ELR (cell line): ENCODE measurements at places on chromosomes 7 and 10.

DNA sequence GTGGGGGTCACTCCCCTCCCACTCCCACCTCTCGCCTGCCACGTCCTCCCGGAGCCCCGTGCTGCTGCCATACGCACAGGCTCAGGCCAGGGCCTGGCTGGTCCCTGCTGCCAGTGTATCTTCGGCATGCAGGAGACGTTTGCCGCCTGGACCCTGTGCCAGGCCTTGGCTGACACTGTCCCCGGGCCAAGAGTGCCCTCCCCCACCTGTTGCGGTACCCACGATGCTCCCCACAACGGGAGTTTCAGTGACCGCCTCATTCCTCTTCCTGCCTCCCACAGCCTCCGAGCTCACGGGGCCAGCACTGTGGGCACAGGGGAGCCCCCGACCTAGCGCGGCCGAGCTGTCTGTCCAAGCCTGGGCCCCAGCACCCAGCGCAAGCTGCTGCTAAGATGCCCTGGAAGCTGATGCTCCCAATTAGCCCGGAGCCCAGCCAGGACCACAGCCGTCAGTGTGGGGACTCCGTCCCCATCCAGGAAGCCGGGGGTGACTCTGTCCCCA lies 7.4 kb downstream of the TTYH3 start:
- DNase-seq, result no peak

GRCh38 chr10:132036153-132036886 lies 29.4 kb upstream of the JAKMIP3 start:
- no peak for DNase-seq

DNA sequence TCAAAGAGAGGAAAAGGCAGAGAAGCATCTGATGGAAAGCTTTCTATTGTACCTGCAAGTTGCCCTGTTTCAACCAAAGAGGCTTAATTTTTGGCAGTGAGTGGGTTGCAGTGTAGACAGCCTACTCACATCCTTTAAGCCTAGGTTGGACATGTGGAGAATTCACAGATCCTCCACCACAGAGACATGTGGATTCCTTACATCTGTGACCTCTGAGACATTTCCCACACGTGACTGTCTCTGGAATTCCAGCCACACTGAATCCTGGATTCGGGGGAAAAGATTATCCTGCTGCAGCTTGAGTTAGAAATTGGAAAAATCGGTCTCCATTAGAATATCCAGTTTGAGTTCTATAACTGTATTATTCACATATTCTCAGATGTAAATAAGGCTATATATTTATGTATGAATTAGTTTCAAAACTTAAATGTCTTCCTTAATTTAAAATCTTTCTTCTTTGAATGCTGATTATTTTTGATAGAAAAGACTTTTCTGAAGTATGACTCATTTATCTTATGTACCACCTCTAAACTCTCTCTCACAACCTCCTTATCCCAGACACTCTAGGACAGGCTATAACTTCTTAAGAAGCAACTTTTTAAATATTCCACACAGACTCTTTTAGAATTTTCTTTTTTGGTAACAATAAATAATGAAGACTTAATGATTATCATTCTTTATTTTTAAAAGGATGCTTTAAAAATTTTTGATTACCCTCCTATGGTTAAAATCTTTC lies 123.3 kb downstream of the TWIST1 start:
- peak; percentile 80 for DNase-seq

- no peak for DNase-seq
Measured at GRCh38 chr7:66630531-66630930, 1.9 kb downstream of the KCTD7 start.

GRCh38 chr10:49080071-49080470 lies 35.3 kb downstream of the VSTM4 start:
- no peak for DNase-seq

- no peak for DNase-seq
Measured at GRCh38 chr10:123862421-123863182, 29.0 kb downstream of the CPXM2 start.

DNA sequence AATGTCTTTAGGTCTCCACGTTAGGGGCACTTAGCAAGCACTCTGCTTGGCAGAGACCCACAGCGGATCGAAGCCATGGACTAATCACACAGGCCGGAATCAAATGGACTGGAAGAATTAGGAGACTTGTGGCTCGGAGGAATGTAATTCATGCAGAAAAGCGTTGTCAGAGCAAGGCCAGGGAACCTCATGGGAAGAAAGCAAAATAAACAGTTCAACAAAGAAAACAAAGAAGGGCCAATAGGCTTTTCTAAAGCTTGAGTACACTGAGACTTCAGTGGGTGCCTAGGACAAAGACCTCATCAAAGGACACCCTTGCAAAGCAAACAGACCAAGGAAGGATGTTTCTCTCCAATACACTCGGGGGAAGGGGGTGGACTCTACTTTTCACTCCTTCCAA lies 171.1 kb downstream of the GLI3 start:
- DNase-seq, result no peak
